Activated T-cell treated with anti-CD3 and anti-CD28 coated beads, Interleukin-2, amount 50 U/mL, for 1 hour (primary cell): ENCODE measurements at places on chromosomes 12 and 14.

GRCh38 chr12:100234591-100235304 lies 32.1 kb downstream of the DEPDC4 start:
- DNase-seq = no peak

GRCh38 chr14:92925446-92925845 lies 2.5 kb downstream of the CHGA start:
- DNase-seq = no peak

GRCh38 chr12:101850199-101850598 lies 19.4 kb upstream of the GNPTAB start:
- DNase-seq = no peak

DNA sequence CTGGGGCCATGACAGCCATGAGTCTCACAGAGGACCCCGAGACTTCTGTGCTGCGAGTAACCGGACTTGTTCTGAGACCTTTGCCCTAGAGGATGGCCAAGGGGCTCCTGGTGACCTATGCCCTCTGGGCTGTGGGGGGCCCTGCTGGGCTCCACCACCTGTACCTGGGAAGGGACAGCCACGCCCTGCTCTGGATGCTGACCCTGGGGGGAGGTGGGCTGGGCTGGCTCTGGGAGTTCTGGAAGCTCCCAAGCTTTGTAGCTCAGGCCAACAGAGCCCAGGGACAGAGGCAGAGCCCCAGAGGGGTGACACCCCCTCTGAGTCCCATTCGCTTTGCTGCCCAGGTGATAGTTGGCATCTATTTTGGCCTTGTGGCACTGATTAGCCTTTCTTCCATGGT lies 2.1 kb downstream of the DNAJC22 start:
- no peak for DNase-seq

- DNase-seq = no peak
These were observed 9.7 kb upstream of the BHLHE41 start for GRCh38 chr12:26134540-26134939.

GRCh38 chr14:22472935-22473854 lies 115.8 kb downstream of the DAD1 start:
- no peak for DNase-seq
